Activated CD4-positive, alpha-beta T cell treated with anti-CD3 and anti-CD28 coated beads, Interleukin-2, amount 10 ng/mL, durations not matched to agents 7 days and 5 days (primary cell): ENCODE measurements at places on chromosomes 16 and 17.

- peak overlapping the region; percentile 83 for H3K27ac ChIP-seq
- H3K4me1 ChIP-seq = peaks cover 64% of the 10 kb centered on the region
- peaks cover 63% of the 10 kb centered on the region for H3K36me3 ChIP-seq
These were observed 165.8 kb upstream of the ZNF267 start for GRCh38 chr16:31707743-31708335.

DNA sequence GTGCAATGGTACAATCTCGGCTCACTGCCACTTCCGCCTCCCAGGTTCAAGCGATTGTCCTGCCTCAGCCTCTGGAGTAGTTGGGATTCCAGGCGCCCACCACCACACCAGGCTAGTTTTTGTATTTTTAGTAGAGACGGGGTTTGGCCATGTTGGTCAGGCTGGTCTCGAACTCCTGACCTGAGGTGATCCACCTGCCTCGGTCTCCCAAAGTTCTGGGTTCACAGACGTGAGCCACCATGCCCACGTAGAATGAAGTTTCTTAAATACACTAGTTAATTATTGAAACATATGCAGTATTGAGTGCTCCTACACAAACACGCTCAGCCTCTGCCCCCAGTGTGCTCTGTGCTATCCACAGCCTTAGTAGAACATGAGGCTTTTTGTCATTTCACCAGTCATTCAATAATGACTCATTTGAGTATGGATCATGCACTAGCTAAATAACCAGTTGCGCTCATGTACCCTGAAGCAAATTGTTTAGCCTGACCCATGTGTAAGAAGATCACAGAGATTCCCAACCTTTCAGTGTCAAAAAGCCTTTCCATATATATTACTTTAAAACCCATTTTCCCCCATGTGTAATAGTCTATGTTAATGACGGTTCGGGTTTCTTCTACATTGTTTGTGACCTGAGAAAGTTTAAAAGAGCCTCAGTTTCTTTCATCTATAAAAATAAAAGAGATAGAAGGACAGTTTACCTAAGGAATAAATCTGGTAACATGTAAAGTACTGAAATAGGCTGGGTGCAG lies 49.7 kb downstream of the TUBD1 start:
- peak overlapping the region; percentile 98 for H3K27ac ChIP-seq
- peak overlapping the region; percentile 93 for H3K4me3 ChIP-seq
- peaks cover 62% of the 10 kb centered on the region for H3K36me3 ChIP-seq
- H3K27me3 ChIP-seq = no peaks in the 10 kb centered on the region
- DNase-seq = no peak
- H3K4me1 ChIP-seq = peaks cover 60% of the 10 kb centered on the region

DNA sequence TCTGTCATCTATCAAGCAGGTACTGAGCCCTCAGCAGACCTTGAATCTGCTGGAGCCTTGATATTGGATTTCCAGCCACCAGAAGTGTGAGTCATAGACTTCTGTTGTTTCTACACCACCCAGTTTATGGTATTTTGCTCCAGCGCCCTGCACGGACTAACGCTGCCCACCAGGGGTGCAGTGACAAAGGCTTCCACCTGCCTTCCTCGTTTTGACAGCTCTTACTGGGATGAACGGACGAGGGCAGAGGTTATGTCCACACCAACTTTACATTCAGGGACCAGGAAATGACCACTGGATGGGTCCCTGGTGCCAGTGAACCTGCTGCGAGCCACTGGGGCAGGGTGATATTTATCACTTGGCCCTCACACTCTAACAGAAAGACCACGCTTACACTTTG lies 66.6 kb upstream of the CBX4 start:
- no peak overlapping the region for H3K27ac ChIP-seq
- H3K4me3 ChIP-seq = no peak overlapping the region
- no peaks in the 10 kb centered on the region for H3K36me3 ChIP-seq

GRCh38 chr17:72622661-72623433 lies 469.6 kb downstream of the SLC39A11 start:
- H3K4me1 ChIP-seq = peaks cover 10% of the 10 kb centered on the region
- no peaks in the 10 kb centered on the region for H3K36me3 ChIP-seq
- no peak for DNase-seq

GRCh38 chr16:65743558-65743957 lies 621.7 kb upstream of the CDH11 start:
- no peaks in the 10 kb centered on the region for H3K27me3 ChIP-seq
- H3K36me3 ChIP-seq = no peaks in the 10 kb centered on the region
- DNase-seq = no peak
- no peak overlapping the region for H3K27ac ChIP-seq

GRCh38 chr17:69228576-69228975 lies at the start of gene ABCA10:
Gene ABCA10, minus strand, starts transcription at chr17:69228824. Its CDS starts 3,466 bp downstream, at chr17:69225358.
- H3K27me3 ChIP-seq = peaks cover 12% of the 10 kb centered on the region
- peaks cover 13% of the 10 kb centered on the region for H3K4me1 ChIP-seq
- H3K4me3 ChIP-seq = no peak within 1 kb of the TSS
- H3K36me3 ChIP-seq = no peaks in the 10 kb centered on the region
- no peak for DNase-seq
